ENCODE measurements at places on chromosomes 7 and 10.

GRCh38 chr7:139898483-139898882 lies 69.4 kb downstream of the TBXAS1 start:
- DNase-seq = no peak

DNA sequence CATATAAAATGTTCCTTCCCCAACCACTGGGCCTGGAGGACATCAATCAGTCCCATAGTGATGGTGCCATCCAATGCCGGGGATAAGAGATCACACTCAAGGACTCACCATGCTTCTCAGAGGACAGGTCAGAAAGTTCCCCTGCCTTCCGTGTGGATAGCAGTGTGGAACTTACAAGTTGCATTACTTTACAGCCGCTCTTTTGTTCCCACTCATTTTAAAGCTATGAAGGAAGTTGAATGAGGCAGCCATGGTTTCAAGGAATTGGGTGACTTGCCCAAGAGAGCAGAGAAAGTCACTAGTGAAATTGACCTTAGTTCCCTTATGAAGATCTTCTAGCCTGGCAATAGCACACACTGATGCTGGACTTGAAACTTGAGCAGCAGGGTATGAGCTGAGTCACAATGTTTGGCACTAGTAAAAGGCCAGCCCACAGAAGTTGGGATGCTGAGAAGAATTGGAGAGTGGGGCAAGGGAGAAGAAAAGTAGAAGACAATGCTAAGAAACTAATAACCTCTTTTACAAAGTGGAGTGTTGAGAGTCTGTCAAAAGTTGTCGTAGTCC lies 78.7 kb downstream of the CXCL12 start:
- no peak for DNase-seq

- no peak for DNase-seq
These were observed 19.0 kb downstream of the CALML5 start for GRCh38 chr10:5480162-5480941.

GRCh38 chr10:68684413-68684812 lies 36.6 kb upstream of the CCAR1 start:
- DNase-seq = no peak

- no peak for DNase-seq
These were observed 70.2 kb downstream of the ANKRD26 start for GRCh38 chr10:27030060-27030459.

DNA sequence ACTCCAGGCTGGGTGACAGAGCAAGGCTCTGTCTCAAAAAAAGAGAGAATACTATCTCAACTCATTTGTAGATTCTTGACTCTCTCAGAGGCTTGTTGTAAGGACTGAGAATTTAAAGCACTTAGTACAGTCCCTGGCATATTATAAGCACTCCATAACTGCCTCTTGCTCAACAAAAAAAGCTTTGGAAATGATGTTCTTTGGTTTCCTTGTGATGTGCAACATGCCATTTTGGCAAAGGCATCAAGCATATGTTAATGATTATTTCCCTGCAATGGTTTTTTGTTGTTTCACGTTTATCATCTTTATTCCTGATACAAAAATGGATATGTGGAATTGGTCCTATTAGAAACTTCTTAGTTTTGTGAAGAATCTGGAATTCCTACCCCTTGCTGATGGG lies 15.7 kb downstream of the NOLC1 start:
- DNase-seq = no peak

- no peak for DNase-seq
These were observed 106.2 kb downstream of the DLG5 start for GRCh38 chr10:77820349-77820748.

DNA sequence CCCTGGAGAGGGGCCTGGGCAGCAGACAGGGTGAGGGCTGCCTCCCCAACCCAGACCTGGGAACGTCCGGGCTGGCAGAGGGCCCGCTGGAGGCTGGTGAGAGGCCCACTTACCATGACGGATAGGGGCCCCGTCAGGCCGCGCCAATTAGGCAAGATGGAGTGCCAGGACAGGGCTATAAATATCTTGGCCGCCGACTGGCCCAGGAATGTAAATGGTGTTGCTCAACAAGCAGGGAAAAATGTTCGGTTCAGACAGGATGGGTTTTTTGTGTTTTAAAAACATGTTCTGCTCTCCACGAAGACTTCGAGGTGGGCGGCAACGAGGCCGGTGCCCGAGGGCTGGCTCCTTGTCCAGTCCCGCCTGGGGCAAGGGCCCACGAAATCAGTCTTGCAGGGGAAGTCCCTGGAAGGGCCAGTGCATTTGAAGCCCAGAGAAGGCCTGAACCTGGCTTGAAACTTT lies 35.8 kb upstream of the ELN start:
- no peak for DNase-seq

- peak; percentile 44 for DNase-seq
These were observed 34.6 kb downstream of the TRIM8 start for GRCh38 chr10:102678842-102679289.

DNA sequence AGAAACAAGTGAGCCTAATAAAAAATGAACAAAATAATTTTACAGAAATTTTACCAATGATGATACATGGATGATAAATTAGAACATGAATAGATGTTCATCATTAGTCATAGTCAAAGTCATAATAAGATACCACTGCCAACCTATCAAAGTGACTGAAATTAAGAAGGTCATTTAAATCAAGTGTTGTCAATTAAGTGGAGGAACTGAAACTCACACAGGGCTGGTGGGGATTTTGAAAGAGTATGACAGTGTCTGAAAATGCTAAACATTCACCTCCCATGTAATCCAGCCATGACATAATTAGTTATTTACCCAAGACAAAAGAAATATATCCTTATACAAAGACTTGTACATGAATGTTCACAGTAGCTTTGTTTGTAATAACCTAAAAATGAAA lies 57.1 kb upstream of the DYNC1I1 start:
- no peak for DNase-seq

GRCh38 chr7:134768243-134768642 lies 11.2 kb upstream of the CALD1 start:
- DNase-seq = no peak

GRCh38 chr10:31549896-31550295 lies 230.9 kb downstream of the ZEB1 start:
- DNase-seq = no peak

- no peak for DNase-seq
These were observed 195.3 kb downstream of the ZNF438 start for GRCh38 chr10:30836406-30836805.

GRCh38 chr7:92013611-92014010 lies 72.9 kb downstream of the AKAP9 start:
- no peak for DNase-seq

DNA sequence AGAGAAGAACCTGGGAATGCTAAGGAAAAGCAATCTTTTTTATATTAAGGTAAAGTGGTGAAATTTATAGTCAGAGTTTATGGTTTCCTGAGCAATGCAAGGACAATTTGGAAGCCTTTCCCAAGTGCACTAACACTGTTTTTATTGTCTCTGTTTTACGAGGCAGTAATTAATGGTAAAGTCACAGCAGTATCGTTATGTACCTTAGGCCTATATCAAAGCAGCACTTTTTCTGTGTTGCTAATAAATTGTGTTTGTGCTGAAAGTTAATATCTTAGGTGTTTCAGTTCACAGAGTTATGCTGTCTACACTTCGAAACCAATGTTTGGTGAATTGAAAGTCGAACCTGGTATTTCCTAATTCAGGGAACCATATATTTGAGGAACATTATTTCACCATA lies 19.2 kb downstream of the OIT3 start:
- DNase-seq = no peak

- DNase-seq = no peak
These were observed 198.1 kb downstream of the REEP3 start for GRCh38 chr10:63719226-63719856.

DNA sequence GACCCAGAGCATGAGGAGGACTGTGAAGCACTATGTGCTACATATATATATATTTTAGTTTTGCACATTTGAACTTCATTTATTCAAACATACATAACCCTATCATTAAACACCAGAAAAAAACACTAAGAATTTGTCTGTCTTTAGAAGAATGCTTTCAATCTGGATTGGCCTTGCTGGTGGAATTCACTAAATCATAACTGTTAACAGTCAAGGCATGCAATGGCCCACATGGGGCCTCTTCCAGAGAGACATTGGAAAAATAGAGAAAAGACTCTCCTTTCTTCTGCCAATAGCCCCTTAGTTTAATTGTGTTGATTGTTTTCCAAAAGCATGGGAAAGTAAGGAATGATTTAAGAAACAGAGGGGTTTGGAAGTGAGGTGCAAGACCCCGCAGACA lies 77.9 kb downstream of the MRPL32 start:
- no peak for DNase-seq

DNA sequence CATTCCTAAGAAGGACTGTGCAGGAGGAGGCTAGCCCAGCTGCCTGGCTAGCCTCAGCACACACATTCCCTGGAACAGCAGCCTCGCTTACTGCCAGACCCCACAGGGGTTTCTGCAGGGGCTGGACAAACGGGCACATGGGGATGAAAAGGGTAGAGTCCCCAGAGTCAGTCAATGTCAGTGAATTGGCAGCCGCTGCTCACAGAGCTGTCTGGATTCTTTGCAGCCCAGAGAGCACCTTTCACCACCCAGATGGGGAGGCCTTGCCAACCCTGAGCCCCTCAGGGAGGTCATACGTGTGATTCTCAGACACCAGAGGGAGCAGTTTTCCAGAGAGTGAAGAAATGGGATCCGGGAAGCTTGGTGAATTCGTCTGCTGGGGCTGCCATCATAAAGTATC lies 143.3 kb downstream of the KCNMA1 start:
- no peak for DNase-seq

- no peak for DNase-seq
These were observed 207.2 kb downstream of the PARD3 start for GRCh38 chr10:34607894-34608293.

DNA sequence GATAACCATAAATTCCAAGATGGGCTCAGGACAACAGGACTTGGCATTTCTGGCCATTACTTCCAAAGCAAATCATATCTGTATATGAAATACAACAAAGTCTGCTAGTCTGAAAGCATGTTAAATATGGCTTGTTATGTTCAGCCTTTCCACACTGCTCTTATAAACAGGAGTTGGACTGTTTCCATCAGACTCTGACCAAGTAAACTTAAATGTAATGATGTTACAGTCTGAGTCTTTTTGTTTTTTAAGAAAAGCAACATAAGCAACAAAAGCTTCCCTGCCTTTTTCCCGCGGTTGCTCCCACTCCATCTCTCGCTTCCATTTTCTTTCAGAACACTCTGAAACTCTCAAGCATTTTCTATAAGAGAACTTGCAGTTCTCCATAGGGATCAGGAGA lies 8.1 kb upstream of the CDCA7L start:
- no peak for DNase-seq

GRCh38 chr10:112755446-112756234 lies 194.4 kb upstream of the TCF7L2 start:
- DNase-seq = no peak

DNA sequence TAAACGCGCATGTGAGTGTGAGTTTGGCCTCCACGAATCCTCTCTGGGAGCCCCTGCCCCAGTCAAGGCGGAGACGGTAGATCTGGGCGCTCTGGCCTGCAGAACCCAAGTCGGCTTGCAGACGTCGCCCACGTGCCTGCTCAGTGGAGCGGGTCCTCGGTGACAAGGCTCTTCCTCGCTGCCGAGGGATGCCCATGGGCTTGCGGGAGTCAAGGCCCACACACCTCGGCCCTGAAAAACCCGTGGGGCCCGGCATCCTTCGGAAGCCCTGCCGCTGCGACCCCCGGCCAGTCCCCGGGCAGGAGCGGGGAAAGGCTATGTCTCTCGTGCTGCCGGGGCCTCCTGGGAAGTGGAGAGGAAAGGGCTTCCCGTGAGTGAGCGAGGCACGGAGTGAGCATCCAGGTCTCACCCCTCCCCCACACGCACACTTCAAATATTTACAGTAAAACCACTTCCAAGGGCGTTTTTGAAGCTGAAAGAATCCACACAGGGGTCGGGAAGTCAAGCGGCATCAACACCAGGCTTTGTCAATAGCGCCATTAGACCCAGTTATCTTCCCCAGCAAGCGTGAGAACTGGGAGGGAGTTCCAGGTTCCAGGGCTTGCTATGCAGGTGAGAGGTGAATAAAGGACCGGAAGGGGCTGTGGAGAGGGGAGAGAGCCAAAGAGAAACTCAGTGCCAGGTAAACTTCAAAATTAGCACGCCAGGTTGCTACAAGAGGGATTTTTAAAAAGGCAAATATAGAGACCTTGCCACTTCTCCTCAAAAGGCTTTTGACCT lies 1.1 kb upstream of the MNX1 start:
- DNase-seq = peak; percentile 82

GRCh38 chr10:79331709-79332108 lies 15.6 kb upstream of the PPIF start:
- DNase-seq = no peak

- no peak for DNase-seq
These were observed 448.1 kb upstream of the PODXL start for GRCh38 chr7:132004529-132004928.

DNA sequence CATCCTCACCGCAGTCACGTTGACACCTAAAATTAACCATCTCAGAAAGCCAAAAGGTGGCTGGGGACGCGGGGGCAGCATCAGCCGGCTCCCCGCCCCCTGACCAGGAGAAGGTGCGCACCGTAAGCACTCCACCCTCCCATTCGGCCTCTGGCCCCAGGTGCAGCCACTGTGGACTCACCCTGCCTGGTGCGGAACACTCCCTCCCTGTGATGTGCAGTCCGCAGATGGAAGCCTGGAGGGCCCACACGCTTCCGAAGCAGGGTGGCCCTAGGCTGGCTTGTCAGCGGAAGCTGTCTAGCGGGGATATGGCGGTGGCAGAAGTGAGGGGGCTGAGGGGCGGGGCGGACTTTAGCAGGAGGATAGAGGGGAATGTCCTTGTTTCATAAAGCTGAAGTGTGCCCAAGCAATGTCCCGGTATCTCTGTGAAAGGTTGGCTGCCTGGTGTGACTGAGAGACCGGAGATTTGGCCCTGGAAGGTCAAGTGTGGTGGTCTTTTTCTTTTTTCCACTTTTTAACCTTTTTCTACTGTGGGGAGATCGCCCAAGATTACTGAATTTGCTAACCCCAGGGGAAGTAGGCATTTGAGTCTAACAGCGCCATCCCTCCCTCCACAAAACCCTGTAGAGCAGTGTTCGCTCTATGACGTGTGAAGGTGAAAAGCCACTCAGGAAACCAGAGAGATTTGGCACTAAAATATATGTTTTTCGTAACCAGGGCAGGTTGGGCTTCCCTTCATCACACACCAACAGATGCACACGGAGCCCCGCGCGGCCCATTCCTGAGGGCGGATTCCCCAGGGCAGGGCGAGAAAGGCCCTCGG lies 74.7 kb downstream of the CXCL12 start:
- no peak for DNase-seq

DNA sequence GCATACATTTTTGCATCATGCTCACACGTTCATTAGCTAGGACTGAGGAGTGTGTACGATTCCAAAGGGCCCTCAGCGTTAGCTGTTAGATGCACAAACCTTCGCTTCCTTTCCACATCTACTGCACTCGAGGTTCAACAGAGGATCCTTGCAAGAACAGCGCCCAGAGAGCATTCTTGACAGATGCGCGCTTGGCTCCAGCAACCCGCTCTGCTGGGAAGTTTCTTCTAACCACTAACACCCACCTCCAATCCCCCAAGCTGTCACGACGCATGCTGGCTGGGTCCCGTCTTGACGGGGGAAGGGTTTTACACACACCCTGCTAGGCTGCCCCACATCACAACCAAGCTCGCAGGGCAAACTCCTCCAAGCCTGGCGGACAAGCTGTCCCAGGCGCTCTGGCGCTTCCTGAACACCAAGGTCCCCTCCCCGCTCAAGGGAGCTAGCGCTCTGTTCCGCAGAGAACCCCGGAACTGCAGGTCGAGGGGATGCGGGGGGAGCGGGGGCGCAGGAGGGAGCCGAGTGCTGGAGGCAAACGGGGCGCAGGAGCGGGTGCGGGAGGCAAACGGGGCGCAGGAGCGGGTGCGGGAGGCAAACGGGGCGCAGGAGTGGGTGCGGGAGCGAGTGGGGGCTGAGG lies 653 bp upstream of the ADRB1 start:
- peak; percentile 13 for DNase-seq

- no peak for DNase-seq
These were observed 57.5 kb upstream of the FAM133B start for GRCh38 chr7:92647652-92648051.
